GM23338 (cell line): ENCODE measurements at places on chromosomes 3 and 15. TPM values are rescaled to one million over a fixed set of nuclear protein-coding genes. Genes with fewer than 3 reads are reported as not detected.

REC114 gene
- not detected in 2 replicates for polyA plus RNA-seq

PLCD1 gene
- polyA plus RNA-seq, result 15.3 and 16.0 TPM in 2 replicates

PDZRN3 gene
- polyA plus RNA-seq, result 7.0 and 7.5 TPM in 2 replicates

SLC27A2 gene
- polyA plus RNA-seq, result 2.1 and 2.8 TPM in 2 replicates

ZPLD1 gene
- polyA plus RNA-seq, result not detected in 2 replicates

CPEB1 gene
- polyA plus RNA-seq, result 4.1 and 5.2 TPM in 2 replicates

C3orf70 gene
- 0.42 and 0.45 TPM in 2 replicates for polyA plus RNA-seq
